ENCODE measurements at places on chromosomes 7 and 10. TPM values are rescaled to one million over a fixed set of nuclear protein-coding genes. Genes with fewer than 3 reads are reported as not detected.
A peak's percentile ranks its signal among the peaks of the same experiment; 100 is the strongest.

- H3K27me3 ChIP-seq, result no peaks in the 10 kb centered on the region
- H3K4me1 ChIP-seq, result peaks cover 70% of the 10 kb centered on the region
- no peaks in the 10 kb centered on the region for H3K36me3 ChIP-seq
- no peak for DNase-seq
These were observed 96.8 kb downstream of the INPP5A start for GRCh38 chr10:132634241-132634946.

GRCh38 chr10:6269953-6270867 is 67.5 kb downstream of the PFKFB3 start:
- no peak for DNase-seq
- peaks cover 9% of the 10 kb centered on the region for H3K4me1 ChIP-seq
- no peaks in the 10 kb centered on the region for H3K36me3 ChIP-seq

- no peaks in the 10 kb centered on the region for H3K4me1 ChIP-seq
- no peaks in the 10 kb centered on the region for H3K27me3 ChIP-seq
- peak overlapping the region; percentile 7 for H3K4me3 ChIP-seq
- no peak for DNase-seq
- no peaks in the 10 kb centered on the region for H3K36me3 ChIP-seq
- peak overlapping the region; percentile 62 for H3K27ac ChIP-seq
These were observed 7.8 kb upstream of the UBE2D1 start for GRCh38 chr10:58326967-58327381.

DNA sequence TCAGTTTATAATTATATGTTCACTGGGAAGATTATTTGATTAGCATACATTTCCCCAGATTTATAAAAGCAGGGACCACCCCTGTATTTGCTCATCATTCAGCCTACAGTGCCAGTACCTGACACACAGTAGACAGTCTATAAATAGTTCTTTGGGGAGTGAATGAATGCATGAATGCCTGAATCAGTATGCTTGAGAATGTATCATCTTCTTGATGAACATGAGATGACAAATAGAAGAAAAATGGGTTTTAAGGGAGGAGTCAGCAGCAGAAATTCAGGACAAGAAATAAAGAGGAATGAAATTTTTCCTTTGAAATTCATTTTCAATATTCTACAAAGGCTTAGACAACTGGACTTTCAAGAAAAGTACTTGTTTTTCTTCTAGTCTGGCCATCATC is 295.8 kb upstream of the LRRTM3 start:
- H3K27me3 ChIP-seq, result no peaks in the 10 kb centered on the region
- H3K36me3 ChIP-seq, result no peaks in the 10 kb centered on the region
- H3K4me3 ChIP-seq, result no peak overlapping the region
- H3K27ac ChIP-seq, result no peak overlapping the region
- DNase-seq, result no peak
- no peaks in the 10 kb centered on the region for H3K4me1 ChIP-seq

DNA sequence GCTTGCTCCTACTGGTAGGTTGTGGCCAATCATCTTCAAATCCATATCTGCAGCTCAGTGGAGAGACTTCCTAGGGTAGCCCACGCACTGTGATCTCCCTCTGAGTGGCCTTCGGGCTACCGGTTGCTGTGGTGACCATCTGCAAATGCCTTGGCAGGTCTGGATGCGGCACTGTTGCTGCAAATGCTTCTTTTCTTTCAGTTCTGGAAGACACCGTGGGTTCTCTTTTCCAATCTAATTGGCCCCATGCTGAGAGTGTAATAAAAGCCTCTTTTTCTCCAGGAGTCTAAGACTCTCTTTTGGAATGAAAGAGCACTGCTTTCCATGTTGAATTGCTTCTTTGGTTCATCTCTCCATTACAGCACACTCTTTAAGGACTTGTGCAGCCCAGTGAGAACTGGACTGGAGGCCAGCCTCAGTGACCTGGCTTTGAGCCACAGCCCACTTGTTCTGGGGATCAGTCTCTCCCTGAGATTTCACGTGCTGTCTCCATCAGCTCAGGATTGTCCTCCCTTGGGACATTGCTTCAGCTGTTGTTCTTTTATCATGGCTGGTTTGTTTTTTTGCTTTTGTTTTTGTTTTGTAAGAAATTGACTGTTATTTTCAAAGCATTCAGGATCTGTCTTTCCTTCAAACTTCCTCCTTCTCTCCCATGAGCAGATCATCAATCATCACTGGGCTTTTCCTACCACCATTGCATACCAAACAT is 286.6 kb downstream of the BMPER start:
- no peaks in the 10 kb centered on the region for H3K4me1 ChIP-seq
- DNase-seq, result no peak
- no peaks in the 10 kb centered on the region for H3K36me3 ChIP-seq
- no peaks in the 10 kb centered on the region for H3K27me3 ChIP-seq

GRCh38 chr10:91925022-91925320 is 1.4 kb downstream of the BTAF1 start:
- peak overlapping the region; percentile 79 for H3K4me3 ChIP-seq
- peaks cover 22% of the 10 kb centered on the region for H3K4me1 ChIP-seq
- no peaks in the 10 kb centered on the region for H3K27me3 ChIP-seq
- no peak overlapping the region for H3K27ac ChIP-seq

- DNase-seq, result peak; percentile 49
- no peaks in the 10 kb centered on the region for H3K36me3 ChIP-seq
- no peak overlapping the region for H3K4me3 ChIP-seq
- H3K27me3 ChIP-seq, result no peaks in the 10 kb centered on the region
- H3K27ac ChIP-seq, result no peak overlapping the region
These were observed 294.8 kb downstream of the GRID1 start for GRCh38 chr10:86071758-86072157.

DNA sequence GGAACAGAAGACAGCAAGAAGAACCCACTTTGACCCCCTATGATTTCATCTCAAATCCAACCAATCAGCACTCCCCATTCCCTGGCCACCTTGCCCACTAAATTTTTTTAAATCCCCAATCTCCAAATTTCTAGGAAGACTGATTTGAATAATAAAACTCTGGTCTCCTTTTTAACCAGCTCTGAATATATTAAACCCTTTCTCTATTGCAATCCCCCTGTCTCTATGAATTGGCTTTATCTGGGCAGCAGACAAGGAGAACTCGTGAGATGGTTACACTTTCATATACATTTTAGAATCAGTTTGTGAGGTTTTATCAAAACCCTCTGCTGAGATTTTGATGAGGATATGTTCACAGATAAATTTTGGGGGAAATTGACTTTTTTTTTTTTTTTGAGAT is 90.3 kb upstream of the TRIM24 start:
- H3K27me3 ChIP-seq, result no peaks in the 10 kb centered on the region
- DNase-seq, result no peak
- H3K4me1 ChIP-seq, result no peaks in the 10 kb centered on the region
- H3K4me3 ChIP-seq, result no peak overlapping the region

The HNRNPF gene
- total RNA-seq, result 150 TPM

The CTTNBP2 gene
- total RNA-seq, result 25.0 TPM

The PRPS1L1 gene
- total RNA-seq, result not detected

DNA sequence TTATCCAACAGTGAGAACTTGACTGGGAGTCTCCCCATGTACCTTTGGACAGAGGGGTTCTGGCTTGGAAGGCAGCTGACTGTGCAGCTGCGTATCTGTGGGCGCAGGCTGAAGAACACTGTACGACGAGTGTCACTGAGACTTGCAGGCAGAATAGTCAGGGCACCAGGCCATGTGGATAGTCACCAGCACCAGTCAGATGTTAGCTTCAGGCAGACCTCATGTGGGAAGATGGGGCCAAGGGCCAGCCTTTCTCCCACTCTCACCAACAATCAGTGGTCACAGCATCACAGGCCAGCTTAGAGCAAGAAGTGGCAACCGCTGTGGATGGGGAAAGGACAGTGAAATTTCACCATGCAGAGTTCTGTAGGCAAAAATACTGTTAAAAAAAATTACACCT is 43.4 kb upstream of the GJD4 start:
- H3K36me3 ChIP-seq, result no peaks in the 10 kb centered on the region
- H3K4me3 ChIP-seq, result no peak overlapping the region
- H3K27me3 ChIP-seq, result no peaks in the 10 kb centered on the region
- no peak for DNase-seq
- no peak overlapping the region for H3K27ac ChIP-seq
- H3K4me1 ChIP-seq, result no peaks in the 10 kb centered on the region

- peak; percentile 87 for DNase-seq
- H3K27ac ChIP-seq, result peak overlapping the region; percentile 82
- no peaks in the 10 kb centered on the region for H3K36me3 ChIP-seq
- no peak overlapping the region for H3K4me3 ChIP-seq
These were observed 102.9 kb upstream of the FAM20C start for GRCh38 chr7:89232-90019.

Measured in vagina (tissue), 2 donors.